KBM-7 (cell line): ENCODE measurements at places on chromosomes 11 and 22.

GRCh38 chr11:77113382-77114088 is 10.9 kb downstream of the OMP start:
- peak; percentile 47 for DNase-seq

DNA sequence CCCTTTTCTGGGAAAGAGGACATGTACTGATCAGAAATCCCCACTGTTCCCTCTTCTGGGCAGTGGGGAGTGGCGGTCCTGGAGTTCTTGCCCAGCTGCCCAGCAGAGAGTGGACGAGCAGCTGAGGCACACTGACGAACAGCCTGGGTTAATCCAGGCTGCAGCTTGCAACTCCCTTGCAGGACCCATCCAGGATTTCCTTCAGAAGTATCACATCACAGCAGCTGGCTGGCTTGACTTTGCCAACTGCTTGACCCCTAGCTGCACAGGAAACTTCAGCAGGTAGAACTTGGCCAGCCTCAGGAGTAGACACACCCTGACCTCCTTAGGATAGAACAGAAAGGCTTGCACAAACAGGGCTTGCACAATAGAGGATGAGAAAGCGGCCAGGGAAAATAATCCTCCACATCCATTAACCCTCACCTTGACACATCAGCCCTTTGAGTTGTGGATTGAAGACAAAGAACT is 27.9 kb upstream of the FZD4 start:
- DNase-seq, result no peak

DNA sequence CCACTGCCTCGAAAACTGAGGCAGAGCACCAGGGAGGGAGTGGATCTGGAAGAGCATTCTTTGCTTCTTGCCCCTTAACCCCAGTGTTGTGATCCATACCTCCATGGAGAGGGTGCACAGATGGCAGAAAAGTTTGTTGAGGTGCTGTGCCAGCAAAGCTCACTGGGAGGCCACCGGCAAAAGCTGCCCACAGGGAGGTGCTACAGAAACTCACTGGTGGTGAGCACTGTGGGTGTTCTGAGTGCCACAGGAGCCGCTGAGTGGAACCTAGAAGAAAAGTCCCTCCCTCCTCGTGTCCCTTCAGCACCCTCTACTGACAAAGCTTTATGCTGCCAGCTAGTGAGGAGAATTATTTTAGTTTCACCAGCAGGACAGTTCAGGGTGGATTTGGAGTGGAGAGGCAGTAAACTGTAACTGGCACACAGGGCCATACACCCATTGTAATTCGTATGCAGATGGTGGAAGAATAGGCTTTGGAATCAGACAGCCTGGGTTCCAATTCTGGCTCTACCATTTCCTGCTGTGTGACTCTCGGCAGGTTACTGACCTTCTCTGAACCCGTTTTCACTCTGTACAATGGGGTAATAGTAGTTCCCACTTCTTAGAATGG is 84.6 kb downstream of the SWAP70 start:
- DNase-seq, result peak; percentile 91

DNA sequence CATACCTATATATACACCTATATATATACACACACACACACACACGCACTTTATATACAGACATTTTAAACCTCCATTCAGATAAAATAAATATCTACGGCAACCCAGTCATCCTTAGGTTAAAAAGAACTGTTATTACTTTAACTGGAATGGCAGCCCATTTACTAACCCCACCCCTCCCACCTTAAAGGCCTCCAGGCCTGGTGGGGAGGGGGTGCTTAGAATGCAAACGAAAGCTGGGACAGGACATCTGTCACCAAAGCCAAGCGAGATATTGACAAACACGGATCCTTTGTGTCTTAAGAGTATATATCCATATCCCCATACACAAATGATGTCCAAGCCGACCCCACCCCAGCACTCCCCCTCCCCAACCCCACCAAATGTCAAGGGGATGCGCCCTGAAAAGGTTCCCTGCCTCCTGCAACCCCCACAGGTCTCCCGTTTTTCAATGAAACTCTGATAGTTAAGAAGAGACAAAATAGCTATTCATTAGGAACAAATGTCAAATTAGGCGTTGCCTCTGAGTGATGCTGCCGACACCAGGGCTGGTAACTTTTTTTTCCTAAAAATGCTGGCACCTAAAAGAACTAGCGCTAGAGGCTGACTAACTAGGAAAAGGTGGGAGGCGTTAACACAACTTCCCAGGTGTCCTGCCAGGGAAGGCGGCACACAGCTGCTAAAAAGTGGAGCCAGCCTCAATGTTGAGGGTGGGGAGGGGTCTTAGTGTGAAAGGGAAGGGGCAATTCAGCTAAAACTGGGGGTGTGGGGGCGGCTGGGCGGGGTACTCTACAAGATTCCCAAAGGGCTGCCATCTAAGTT is 5.6 kb downstream of the MN1 start:
- DNase-seq, result no peak

DNA sequence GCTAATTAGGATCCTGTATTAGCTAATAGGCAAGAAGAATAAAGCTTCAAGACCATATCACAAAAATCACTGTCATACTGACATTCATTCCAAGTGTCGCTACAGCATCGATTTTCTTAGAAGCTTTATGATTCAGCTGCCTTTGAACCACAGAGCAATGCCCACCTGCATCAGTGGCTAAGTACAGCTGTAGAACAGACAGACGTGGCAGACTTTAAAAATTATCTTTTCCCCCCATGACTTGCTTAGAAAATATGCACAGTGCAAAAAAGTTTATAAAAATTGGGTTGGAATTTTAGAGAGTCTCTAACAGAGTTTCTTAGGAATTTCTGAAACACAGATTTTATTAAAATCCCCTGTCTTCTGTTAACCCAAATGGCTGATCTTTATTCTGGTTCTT is 120.8 kb downstream of the CADM1 start:
- DNase-seq, result no peak

DNA sequence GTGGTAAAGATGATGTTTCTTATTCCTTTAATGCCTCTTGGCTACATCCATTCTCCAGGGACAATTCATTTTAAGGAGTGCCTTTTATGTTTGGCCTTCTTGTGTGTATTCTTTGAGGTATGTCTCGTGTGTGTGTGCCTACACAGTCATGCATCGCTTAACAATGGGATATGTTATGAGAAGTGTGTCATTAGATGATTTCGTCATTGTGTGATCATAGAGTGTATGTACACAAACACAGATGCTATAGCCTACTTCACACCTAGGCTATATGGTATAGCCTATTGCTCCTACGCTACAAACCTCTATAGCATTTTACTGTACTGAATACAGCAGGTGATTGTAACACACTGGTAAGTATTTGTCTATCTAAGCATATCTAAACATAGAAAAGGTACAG is 23.0 kb downstream of the ZNF202 start:
- no peak for DNase-seq

- no peak for DNase-seq
Measured at GRCh38 chr11:29750392-29750791, 266.4 kb downstream of the KCNA4 start.

DNA sequence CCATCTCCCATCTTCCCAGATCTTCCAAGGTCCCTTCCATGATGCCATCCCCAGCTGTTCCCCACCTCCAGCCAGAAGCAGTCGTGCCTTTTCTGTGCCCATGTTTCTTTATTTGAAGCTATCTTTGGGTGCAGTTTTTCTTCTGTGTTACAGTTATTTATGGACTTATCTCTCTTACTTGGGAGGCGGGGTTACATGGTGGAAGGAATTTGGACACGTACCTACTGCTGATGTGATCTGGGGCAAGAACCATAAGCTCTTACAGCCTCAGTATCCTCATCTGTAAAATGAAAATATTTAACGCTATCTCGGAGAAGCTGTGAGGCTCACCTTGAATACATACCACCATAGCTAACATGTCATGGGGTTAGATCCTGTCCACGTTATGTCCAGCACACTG is 98.9 kb downstream of the ZBTB16 start:
- DNase-seq, result no peak

GRCh38 chr11:60750911-60751310 is 5.8 kb upstream of the MS4A15 start:
- DNase-seq, result no peak

DNA sequence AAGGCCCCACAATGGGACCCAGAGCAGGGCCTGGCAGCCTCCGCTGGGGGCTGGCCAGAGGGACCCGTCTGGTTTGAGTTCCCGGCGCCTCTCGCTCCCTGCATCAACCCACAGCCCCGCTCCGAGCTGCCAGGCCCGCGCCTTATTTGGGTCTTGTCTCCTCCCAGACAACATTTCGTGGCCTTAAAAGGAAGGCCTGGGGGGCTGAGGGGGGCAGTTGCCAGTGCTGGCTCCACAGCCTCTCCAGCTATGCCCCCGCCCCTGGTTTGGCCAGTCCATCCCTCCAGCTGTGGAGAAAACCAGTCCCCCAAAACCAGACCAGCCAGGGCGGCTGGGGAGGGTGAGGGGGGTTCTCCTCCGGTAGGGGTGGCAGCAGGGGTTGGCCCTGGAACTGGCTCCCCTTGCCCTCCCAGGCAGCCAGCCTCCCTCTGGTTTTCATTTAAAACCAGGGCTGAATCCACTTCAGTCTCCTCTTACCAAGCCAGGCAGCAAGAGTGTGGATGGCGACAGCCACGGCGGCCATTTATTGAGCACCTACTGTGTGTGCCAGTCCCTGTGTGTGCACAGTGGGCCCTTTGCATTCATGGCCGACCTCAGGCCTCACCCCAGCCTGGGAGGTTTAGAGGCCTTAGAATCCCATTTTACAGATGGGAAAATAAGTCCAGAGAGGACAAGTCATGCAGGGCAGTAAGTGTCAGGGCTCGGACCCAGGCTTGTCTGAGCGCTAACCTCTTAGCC is 18.6 kb downstream of the EMID1 start:
- no peak for DNase-seq

DNA sequence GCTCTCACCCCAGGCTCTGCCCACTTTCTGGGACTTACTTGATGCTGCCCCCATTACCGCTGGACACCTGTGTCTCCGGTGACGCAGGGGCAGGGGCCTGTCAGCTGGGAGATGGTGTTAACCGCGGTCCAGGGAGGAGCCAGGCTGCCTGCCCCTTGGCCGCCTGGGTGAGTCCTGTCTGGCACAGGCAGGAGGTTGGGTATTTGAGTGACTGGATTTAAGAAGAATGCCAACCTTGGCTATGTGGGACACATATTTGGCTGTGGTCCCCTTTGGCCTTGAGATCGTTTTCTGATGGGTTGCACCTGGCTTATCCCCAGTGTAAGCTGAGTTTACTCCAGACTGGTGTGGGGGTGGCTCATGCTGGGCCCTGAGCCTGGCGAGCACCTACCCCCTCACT is 2.5 kb downstream of the MUC6 start:
- DNase-seq, result no peak

DNA sequence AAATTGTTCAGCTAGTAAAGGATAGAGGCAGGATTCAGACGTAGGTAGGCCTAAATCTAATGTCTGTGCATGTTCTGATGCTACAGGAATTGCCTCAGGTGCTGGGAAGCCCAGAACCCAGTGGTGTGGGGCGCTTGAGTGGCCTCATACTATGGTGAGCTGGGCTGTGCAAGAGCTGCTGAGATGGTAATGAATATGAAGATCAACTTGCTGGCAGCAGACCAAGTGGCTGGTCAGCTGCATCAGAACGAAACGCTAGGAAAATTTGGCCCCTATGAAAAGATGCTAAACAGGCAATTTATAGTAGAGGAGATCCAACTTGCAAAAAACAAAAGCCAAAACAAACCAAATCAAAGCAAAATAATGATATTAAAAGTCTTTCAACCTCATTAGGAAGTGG is 102.7 kb downstream of the INSC start:
- DNase-seq, result no peak

GRCh38 chr11:57324154-57324885 is 432 bp downstream of the TNKS1BP1 start:
- DNase-seq, result no peak

DNA sequence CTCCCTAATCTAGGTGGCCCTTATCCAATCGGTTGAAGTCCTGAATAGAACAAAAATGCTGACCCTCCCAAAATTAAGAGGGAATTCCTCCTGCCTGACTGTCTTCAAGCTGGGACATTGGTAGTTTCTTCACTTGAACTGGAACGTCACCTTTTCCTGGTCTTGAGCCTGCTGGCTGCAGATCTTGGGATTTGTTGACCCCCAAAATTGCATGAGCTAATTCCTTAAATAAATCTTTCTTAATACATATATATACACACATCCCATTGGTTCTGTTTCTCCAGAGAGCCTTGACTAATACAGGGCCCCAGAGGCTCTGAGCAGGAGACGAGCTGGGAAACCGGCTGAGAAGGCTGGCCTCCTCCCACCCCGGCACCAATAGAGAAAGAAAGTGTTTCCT is 46.2 kb downstream of the TRIM29 start:
- no peak for DNase-seq

GRCh38 chr11:130849215-130849568 is 67.1 kb downstream of the SNX19 start:
- no peak for DNase-seq

DNA sequence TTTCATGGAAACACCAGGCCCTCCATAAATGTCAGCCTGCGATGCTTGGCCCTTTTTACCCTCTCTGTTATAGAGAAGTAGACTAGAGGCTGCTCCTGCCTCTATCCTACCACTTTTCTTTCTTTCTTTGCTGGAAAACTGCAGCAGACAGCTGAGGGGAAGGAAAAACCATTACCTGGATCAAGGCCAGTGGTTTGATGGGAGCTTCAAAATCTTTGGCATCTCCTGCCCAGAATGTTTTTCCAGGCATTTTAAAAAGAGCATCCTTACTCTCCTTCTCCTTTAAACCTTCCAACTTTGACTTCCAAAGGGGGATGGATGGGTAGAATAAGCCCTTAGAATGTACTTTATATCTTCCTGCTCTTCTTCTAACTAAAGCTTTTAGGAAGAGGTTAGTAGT is 44.9 kb downstream of the EXT2 start:
- DNase-seq, result no peak
